Ammon's horn (tissue), 1 donor: ENCODE measurements at places on chromosomes 6 and 20.

DNA sequence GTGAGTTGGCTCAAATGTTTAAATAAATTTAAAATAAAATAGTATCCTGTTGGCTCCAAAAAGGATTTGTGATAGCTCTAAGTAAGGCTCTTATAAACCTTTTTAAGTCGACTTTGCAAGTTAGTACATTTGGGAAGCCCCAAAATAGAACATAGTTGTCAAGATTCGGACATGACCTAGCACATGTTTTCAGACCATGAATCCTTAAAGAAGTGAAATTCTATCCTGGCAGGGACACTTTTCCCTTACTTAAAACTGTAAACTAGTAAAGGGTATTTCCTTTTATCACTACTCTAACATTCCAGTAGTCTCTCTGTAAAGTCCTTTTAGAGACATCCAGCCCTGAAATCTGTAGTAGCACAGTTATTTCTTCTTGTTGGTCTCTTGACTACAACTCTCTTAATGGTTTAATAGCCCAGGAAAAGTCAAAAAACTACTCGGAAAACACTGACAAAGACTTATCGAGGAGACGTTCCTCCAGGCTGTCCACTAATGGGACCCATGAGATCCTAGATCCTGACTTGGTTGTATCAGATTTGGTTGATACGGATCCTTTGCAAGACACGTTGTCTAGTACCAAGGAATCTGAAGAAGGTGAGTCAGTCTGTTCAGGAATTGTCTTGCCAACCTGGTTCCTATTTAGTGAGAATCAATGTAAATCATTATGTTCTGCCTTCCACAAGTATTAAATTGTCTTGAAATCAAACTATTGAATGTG, 83.6 kb downstream of the SCAND1 start:
- DNase-seq: no peak

GRCh38 chr6:117345292-117345610, 79.9 kb downstream of the VGLL2 start:
- DNase-seq: no peak

GRCh38 chr20:2136275-2136674, 34.6 kb downstream of the STK35 start:
- no peak for DNase-seq

DNA sequence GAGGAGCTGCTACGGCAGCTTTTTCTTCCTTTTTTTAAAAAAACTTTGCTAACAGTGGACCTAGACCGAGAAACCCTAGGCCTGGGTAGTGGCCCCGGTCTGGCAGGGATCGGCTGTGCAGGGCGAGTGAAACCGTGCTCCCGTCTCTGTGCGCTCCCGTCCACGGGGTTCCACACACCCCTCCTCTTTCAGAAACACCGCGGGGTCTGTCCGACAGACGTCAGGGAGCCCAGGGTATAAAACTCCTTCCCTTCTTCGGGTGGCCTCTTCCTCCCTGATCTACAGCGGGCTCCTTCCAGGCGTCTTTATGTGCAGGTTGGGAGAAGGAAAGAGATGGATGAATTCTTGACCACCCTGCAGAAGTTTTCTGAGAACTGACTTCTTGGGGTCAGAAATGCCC, 27.1 kb upstream of the SMOC2 start:
- DNase-seq: no peak

DNA sequence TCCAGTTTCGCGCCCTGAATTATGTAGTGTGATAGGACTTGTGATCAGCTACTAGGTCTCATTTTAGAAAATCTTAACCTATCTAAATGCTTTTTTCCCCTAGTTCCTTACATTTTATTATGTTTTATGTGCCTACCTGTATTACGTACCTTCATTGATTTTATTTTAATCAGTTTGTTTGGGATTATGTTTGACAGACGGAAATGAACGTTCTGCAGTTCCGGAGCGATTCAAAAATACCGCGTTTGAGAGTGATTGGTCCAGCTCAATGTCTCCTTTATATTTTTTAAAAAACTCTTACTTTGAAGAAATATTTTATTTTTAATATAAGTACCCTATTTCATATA, 114.3 kb upstream of the BTN3A2 start:
- no peak for DNase-seq
